ENCODE measurements at places on chromosomes 12 and 14.

DNA sequence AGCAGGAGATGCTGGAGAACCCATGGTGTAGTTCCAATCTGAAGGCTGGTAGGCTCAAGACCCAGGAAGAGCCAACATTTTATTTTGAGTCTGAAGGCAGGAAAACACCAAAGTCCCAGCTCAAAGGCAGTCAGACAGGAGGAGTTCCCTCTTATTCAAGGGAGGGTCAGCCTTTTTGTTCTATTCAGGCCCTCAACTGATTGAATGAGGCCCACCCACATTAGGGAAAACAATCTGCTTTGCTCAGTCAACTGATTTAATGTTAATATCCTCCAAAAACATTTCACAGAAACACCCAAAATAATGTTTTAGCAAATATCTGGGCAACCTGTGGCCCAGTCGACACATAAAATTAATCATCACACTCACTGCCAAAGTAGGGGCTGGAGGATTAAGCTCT is 130.8 kb downstream of the LMNTD1 start:
- no peak for DNase-seq

GRCh38 chr14:83071888-83072501 is 1538.3 kb upstream of the SEL1L start:
- no peak for DNase-seq

DNA sequence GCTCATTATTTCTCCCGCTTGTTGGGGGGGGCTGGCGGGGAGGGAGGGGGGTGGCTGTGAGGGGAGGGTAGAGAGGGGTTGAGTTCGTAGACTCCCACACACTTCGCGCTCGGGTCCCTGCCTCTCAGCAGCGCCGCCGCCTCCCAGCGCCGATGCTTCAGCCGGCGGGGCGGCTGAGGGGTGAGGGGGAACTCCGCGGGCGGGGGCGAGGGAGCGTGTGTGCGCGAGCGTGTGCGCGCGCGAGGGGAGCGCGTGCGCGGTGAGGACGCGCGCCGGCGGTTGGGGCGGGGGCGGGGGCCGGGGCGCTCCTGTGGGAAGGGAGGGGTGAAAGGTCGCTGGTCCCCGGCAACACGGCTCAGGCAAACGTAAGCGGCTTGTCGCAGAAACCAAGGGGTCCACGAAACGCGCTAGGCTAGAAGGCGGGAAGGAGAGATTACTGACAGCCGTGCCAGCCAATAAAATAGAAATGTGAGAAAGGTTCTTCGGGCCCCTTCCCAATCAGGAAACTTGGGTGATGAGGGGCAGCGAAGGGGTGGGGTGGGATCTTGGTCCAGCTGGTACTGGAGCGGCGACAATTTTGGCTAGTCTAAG is 343 bp upstream of the NOVA1 start:
- peak; percentile 87 for DNase-seq

- DNase-seq: no peak
Measured at GRCh38 chr12:125944446-125944845, 879.2 kb downstream of the AACS start.

- no peak for DNase-seq
Measured at GRCh38 chr12:9907769-9908168, 24.4 kb downstream of the CLEC2A start.

GRCh38 chr14:89110110-89110509 is 285.7 kb downstream of the TTC8 start:
- DNase-seq: no peak

- no peak for DNase-seq
Measured at GRCh38 chr12:4034921-4035320, 161.7 kb upstream of the PARP11 start.

DNA sequence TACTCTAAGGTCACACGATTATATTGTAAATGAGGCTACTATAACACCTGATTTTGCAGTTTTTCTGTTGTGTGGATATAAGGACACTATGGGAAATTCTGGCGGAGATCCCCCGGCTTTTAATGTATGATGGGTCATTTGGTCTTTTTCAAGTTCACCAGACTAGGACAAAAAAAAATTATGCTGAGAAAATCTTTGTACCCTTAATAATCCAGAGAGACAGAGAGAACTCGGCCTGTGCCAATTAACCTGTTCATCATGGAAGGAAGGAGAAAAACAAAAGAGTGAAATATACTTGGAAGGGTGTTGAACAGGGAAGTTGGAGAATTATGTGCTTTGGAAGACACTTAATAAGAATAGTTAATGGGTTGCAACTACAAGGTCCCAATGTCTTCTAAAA is 62.2 kb upstream of the KICS2 start:
- DNase-seq: no peak

- DNase-seq: no peak
Measured at GRCh38 chr14:62099091-62099490, 336.9 kb downstream of the SNAPC1 start.

GRCh38 chr14:23095196-23096108 is at the start of gene C14orf119:
C14orf119 (plus strand) TSS chr14:23095505; CDS start chr14:23097659, 2,154 bp downstream.
- peak; percentile 99 for DNase-seq

DNA sequence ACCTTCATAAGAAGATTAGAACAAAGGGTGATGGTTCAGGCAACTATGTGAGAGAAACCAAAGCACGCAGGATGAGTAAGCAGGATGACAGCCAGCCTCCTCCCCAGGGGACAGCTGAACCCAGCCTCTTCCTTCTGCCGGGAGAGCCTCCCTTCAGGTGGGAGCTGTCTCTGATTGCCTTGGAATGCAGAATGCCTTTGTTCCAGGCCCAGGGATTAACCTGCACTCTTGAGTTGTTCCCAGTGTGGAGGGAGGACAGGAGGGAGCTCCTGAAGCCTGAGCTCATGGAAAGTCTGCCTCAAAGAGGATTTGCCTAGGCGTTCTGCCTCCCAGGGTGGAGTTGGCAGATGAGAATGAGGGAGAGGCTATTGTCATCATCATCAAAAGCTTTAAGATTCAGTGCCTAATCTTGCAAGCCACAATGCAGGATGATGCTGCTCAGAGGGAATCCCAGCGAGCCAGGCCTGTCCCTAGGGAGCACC is 3.6 kb upstream of the KRT6A start:
- DNase-seq: peak; percentile 32

GRCh38 chr12:1859643-1860042 is 39.3 kb downstream of the LRTM2 start:
- DNase-seq: no peak

DNA sequence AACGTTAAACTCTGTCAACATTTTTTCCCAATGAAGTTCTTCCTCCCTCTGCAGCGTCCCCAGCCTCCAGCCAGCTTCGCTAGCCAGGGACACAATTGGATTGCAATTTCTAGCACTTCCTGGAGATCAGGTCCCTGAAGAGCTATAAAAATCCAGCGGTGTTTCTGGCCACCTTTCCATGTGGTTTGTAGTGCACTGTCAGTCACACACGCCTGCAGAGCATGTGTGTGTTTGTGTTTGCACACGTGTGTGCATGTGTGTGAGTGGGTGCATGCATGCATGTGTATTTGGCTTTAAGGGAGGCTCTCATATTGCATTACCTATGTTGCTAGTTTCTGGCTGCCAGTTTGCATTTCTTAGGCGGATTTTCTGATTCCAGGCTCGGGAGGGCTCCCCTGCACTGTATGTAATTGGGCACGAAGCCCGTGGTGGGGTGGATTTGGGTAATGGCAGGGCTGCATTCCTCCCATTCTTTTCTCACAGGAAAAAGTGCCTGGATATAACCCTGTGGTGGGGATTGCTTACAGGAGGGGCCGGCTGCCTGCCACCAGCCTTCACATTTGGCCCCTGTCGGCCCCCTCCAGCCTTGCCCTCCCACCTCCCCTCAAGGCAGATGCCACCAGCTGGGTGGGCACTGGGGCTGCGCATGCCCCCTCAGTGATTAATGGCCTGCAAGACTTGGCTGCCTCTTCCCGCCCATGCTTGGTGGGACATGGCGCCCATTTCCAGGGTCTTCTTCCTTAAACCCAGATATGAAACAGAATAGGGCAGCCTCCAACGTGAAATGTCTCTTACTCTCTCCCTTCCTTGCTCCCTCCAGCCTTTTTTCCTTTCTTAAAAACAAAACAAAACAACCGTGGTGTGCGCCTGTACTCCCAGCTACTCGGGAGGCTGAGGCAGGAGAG is 74.0 kb downstream of the TSPAN9 start:
- DNase-seq: peak; percentile 83

DNA sequence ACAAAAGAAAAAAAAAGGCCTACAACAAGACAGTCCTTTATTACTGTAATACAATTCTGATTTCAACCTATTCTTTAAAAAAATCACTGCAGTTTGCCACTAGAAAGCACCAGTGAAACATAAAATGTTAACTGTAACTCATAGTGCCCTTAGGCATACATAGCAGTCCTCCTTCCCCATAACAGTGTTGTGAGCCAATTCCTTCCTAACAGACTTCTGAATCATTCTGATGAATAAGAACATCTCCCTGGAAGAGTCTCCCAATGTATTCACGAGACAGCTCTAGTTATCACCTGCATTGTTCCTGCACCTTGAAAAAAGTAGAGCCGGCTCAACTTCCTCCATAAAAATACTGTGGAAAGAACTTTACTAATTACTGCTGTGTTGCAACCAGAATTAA is 213.6 kb upstream of the FSCB start:
- no peak for DNase-seq

DNA sequence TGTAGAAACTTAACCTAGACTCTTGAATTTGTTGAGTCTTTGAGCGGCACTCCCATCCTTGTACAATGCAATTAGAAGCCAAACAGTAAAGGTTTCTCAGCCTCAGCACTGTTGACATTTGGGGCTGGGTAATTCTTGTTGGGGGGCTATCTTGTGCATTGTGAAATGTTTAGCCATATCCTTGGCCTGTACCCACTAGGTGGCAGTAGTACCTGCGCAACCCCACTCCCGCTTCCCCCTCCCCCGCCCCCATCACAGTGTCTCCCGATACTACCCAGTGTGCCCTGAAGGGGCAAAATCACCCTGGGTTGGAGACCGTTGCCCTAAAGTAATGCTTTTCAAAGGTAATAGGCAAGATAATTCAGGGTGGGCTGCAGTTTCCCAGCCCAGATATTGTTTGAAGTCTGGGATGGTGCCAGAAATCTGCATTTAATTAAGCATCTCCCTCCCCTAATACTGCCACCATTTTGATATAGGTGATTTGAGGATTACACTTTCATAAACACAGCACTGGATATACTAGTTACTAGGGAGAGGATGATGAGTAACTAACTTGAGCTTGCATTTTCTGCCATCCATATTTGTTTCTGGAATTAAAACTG is 1.8 kb downstream of the COX6A1 start:
- DNase-seq: peak; percentile 29

- no peak for DNase-seq
Measured at GRCh38 chr14:50061664-50062437, 54.5 kb downstream of the VCPKMT start.

- no peak for DNase-seq
Measured at GRCh38 chr12:25089738-25090137, 105.2 kb downstream of the DNAI7 start.

- no peak for DNase-seq
Measured at GRCh38 chr12:857611-858010, 91.9 kb downstream of the RAD52 start.

- no peak for DNase-seq
Measured at GRCh38 chr14:32666308-32666707, 272.4 kb upstream of the NPAS3 start.

GRCh38 chr12:131869871-131870418 is 24.5 kb upstream of the ULK1 start:
- DNase-seq: no peak

DNA sequence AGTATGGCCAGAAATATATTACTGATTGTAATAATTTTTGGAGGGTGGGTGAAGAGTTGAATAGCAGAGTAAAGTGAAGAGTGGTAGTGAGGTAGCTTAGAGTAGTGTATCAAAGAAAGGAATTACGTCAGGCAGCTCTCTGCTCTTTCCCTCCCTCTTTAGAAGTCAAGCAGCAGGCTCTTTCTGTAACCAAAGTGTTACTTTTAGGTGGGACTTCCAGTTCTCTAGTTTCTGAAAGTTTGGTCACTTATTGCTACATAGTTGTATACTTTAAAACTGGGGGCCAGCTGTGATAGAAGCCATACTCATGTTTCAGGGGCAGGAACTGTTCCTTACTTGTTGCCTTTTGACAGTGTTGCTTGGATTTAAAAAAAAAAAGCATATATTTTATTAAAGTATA is 30.6 kb downstream of the ATF7IP start:
- DNase-seq: no peak

- DNase-seq: no peak
Measured at GRCh38 chr12:12480074-12480473, 82.6 kb downstream of the DUSP16 start.

- peak; percentile 9 for DNase-seq
Measured at GRCh38 chr12:12442548-12443071, 85.7 kb downstream of the BORCS5 start.

- DNase-seq: no peak
Measured at GRCh38 chr12:129381715-129382114, 522.1 kb downstream of the TMEM132D start.

DNA sequence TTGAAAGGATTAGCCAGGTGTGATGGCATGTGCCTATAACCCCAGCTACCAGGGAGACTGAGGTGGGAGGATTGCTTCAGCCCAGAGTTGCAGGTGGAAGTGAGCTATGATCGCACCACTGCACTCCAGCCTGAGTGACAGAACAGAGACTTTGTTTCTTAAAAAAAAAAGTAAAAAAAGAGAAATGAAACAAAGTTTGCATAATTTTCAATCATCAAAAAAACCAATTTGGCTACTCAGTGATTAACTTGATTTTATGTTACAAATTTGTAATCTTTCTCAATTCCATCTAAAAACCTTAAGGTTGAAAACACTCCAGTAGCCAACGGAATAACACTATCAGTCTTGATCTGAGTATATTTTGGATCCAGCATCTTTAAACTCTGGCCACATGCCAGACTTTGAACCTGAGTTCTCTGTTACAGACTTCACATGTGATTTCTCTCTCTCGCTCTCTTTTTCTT is 12.6 kb upstream of the DENND5B start:
- DNase-seq: no peak

DNA sequence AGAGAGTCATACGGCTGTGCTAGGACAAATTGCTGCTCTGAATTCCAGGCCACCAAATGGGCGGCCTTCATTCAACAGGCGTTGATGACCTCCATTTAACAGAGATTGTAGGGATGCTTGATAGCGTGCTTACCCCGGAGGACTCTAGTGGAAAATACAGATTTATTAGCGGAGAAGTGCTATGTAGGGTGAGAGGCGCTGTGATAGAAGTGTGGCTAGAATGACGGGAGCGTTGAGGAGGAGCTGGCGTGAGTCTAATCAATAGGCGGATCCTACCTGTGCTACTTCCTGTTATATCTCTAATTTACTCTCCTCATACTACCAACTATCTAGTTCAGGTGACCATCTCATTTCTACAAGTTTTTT is 668 bp downstream of the MRPS35 start:
- no peak for DNase-seq

DNA sequence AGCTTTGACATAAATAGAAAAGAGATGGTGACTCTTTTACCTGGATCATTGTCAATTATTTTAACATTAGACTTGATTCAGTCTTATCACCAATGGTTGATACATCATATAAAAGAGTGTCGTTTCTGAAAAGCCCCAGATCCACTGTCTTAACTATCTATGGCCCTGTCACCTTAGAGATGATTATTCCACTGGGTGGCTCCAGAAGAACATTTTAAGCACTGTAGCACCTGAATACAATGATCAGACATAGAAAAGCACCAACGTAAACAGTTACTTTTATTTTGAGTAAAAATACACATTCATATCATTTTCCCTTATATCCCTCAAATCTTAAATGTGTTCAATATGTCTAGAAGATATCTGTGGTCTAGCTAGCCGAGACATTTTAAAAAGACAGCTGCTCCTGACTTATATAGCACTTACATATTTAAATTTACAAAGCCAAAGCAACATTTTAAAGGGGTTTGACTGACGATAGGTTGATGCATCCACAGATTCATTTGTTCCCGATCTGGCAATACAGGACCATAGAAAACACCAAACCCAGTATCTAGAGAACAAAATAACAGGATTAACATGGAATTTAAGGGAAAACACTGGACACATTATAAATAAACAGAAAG is 32.9 kb downstream of the TSPAN8 start:
- DNase-seq: no peak

- no peak for DNase-seq
Measured at GRCh38 chr14:97120611-97121031, 323.4 kb downstream of the VRK1 start.
